ENCODE measurements at places on chromosomes 1 and 21.

DNA sequence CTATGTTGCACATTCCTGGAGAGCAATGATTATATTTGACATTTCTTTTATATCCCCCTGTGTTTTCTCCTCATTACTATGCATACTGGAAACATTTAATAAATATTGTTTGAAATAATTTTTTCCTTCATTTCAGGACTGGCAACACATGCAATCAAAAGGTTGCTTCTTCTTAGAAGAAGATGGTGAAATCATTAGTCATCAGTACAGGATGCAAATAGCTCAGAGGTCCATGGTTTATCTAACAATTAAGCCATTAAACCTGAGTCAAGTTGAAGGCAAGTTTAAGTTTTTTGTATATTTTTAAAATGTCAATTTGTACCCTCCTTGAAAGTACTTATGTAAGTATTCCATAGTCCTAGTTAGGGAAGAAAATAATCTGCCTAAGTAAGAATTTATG, 22.5 kb downstream of the EFCAB7 start:
- DNase-seq = no peak

- no peak for DNase-seq
These were observed 140.7 kb upstream of the SPAG17 start for GRCh38 chr1:118325550-118326225.

- DNase-seq = no peak
These were observed 3.9 kb upstream of the MMP23B start for GRCh38 chr1:1627829-1628753.

- no peak for DNase-seq
These were observed 75.2 kb downstream of the LMX1A start for GRCh38 chr1:165281207-165281901.

GRCh38 chr1:3373700-3374405, 80.6 kb upstream of the ARHGEF16 start:
- no peak for DNase-seq

DNA sequence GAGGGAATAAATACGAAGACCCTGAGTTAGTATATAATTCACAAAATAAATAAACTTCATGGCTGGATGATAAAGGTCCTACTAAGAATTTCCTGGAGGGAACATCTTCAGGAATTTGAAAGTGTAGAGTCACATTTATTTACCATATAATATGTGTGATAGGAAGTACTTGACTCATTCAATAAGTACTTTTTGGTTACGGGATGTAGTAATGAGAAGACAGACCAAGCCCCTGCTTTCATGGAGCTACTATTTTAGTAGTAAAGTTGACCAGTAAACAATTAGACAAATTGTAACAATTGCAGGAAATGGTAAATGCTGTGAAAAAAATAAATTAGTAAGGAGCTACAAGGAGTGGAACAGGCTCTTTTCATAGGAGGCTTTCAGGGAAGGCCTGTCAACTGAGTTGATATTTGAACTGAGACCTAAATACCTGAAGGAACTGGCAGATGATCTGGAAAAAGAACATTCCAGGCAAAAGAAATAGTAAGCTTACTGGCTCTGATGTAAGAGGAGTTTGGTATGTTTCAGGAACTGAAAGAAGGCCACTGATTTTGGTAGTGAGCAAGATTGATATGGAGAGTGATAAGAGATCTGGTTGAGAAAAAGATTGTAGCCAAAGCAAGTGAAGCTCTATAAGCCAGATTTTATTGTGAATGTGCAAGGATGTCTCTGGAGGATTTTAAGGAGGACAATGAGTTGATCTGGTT, 36.2 kb downstream of the CAMSAP2 start:
- no peak for DNase-seq

DNA sequence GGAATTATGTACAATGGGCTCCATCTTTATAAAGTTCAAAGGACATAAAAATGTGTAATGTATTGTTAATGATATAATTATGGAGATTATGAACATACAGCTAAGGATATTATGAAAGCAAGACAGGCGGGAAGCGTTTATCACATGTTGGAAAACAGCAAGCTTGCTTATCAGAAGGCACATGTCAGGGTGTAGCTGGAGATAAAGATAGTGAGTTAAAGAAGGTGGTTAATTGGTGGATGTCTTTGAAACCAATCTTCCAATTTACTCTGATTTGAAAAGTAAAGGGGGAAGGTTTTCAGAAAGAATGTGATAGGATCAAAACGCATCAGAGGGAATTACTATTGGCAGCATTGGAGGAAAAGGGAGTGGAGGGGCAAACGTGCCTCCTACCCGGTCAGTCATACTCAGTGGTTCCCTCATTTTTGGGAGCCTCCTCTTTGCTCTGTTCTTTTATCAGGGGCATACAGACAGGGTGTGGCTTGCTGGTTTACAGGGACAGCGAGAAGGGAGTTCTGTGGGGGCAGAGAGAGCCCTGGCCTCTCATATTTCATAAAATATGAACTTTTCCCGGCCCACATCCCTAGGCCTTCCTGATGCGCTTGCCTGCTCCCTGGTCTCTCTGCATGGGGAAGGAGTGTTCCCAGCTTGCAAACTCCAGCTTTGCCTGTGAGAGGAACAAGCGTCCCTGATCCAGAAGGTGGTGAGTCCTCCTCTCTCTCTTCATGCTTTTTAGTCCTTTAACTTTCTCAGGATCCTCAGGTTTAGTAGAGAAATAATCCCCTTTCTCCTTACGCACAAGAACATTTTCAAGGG, 8.0 kb upstream of the SVBP start:
- no peak for DNase-seq

DNA sequence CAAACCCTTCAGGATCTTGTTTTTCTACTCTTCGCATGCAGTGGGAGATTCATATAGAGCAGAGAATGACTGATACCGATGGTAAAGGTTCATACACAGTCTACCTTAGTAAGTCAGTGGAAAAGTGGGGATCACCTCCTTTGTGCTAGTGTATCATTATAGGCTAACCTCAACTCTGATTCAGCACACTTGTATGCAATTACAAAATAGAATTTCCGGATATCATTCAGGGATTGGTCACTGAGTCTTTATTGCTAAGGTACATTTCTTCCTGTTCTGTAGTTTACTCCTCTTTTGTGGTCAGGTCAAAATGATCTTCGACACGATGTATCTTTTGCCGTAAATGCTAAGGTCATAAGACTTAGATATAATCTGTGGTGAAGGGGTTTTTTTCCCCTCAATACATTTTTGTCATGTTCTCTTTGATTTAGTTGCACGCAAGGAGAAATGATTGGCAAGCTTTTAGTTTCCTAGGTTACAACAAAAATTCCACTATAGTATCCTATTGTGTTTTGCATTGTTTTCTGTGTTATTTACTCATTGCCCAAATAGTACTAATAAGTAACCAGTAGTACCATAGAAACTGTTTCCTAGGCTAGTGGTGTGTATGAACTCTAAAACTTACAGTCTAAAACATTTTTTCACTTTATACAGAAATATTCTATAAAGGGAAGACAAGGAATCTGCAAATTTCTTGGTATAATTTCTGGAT, 35.7 kb upstream of the PLA2G4A start:
- DNase-seq = no peak

- DNase-seq = no peak
These were observed 14.5 kb downstream of the NPHP4 start for GRCh38 chr1:5977494-5978444.

DNA sequence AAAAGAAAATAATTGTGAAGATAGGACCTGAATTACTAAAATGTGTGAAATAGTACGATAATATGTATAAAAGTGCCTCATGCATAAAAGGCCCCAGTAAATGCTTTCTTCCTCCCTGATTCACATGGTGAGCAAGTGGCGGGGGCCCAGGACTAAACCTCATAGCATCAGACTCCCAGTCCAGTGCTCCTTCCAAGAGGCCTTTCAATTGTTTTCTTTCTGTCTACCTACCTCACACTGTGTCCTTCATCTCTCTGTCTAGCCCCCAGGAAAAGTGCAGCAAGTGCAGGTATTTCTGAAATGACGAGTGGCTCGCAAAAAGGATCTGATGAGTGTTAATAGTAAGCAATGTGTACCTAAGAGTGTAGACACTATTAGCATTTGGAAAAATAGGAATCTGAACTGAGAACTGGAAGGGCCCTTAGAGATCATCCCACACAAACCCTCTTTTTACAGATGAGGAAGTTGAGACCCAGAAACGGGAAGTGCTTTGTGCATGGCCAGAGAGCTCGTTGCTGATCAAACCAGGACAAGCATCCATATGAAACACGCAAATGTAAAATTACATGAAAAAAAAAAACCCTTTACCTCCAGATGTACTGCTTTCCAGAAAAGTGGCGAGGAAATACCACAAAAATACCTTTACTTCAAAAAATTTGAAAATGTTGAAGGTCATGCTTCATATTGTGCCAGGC, 118.2 kb upstream of the HOOK1 start:
- DNase-seq = no peak

DNA sequence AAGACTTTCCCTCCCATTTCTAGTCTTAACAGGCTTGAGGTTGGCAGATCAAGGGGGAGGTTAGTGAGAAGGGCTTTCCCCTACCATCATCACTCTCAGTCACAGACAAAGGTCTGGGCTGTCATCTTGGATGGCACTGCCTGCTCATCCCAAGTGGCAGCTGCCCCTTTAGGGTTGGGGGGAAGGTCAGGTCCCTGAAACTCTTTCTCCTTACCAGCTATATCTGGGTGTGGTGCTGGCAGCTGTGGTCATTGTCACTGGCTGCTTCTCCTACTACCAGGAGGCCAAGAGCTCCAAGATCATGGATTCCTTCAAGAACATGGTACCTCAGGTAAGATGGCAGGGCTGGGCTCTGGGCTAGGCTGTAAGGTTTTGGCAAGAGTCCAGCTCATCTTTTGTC, 8.2 kb downstream of the ATP1A2 start:
- DNase-seq = no peak

GRCh38 chr1:25825605-25826004, 5.9 kb downstream of the MTFR1L start:
- no peak for DNase-seq

DNA sequence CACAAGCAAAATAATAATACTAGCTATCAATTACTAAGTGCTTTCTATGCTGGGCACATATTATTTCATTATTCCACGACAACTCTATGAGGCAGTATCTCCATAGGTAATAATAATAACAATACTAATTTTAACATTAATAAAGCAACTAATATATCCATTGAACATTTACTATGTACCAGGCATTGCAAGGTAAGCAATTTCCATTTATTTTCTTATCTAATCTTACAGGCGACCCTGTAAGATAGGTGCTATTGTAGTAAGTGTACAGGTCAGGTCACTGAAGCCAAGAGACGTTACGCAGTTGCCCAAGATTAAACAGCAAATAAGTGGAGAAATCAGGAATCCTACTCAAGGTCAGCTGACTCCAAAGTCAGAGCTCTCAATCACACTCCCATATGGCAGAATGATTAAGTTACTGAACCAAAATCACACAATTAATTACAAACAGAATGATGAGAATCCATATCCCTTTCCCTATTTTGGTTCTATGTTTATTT, 198.4 kb downstream of the SLC45A1 start:
- DNase-seq = no peak
